ENCODE measurements at places on chromosomes 6 and 20.
A peak's percentile ranks its signal among the peaks of the same experiment; 100 is the strongest.

- DNase-seq: no peak
Measured at GRCh38 chr20:48607544-48607865, 220.3 kb downstream of the PREX1 start.

GRCh38 chr20:25858495-25859425, 162.1 kb upstream of the ZNF337 start:
- DNase-seq: no peak

DNA sequence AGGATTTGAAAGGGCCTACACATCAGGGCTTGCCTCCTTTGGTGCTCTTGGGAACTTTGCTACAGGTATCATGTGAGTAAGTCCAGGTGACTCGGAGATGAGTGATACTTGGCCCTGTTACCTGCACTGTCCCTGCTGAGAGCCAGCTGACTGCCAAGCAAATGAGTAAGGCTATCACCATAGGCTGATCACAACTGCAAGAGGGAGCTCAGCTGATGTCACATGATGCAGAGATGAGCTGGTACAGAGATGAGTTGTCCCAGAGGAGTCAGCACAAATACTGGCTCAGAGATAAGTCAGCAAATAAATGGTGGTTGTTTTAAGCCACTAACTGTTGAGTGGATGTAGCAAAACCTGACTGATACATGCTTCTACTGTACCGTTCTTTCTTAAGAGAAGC, 41.4 kb downstream of the LAMP5 start:
- no peak for DNase-seq

DNA sequence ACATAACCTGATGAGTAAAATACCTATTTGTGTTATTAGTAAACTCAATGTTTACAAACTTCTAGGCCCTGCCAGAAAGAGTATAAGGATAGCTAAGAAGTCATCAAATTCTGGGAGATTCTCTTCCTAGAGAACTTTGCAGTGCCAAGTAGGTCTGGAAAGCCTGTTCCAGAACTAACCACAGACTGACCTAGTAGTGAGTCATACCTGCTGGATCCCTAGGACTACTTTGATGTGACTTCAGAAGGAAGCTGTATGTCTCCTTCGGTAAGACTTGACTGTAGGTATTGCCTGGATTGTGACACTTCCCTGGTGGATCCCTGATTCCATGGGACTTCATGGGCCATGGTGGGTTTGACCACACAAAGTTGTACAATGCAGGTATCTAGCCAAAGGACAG, 131.7 kb downstream of the DNAH8 start:
- no peak for DNase-seq

GRCh38 chr20:63404129-63405085, 43.3 kb upstream of the CHRNA4 start:
- no peak for DNase-seq

- DNase-seq: no peak
Measured at GRCh38 chr6:160156842-160157241, 35.2 kb downstream of the SLC22A1 start.

- DNase-seq: no peak
Measured at GRCh38 chr6:75188221-75188925, 17.5 kb downstream of the COL12A1 start.

- no peak for DNase-seq
Measured at GRCh38 chr6:163338671-163339405, 75.7 kb upstream of the QKI start.

- no peak for DNase-seq
Measured at GRCh38 chr6:147138835-147139234, 65.4 kb upstream of the STXBP5 start.

- no peak for DNase-seq
Measured at GRCh38 chr6:98764373-98764911, 69.9 kb upstream of the POU3F2 start.

DNA sequence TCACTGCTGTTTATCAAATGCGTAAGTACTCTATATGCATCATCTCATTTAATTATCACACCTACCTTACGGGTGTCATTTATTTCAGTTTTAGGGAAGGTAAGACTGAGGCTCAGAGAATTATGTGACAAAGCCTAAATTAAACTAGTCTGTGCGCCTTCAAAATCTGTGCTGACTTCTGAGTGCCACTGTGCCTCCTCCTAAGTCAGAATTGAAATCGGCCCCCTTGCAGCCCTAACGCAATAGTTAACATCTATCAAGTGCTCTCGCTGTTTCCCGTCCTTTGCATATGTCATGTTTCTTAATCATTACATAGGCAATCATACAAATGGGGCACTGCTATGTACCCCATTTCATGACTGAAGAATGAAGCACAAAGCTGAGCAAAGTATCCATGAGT, 79.0 kb upstream of the PDE10A start:
- DNase-seq: no peak

- DNase-seq: no peak
Measured at GRCh38 chr6:83536647-83537589, 24.6 kb downstream of the PRSS35 start.

DNA sequence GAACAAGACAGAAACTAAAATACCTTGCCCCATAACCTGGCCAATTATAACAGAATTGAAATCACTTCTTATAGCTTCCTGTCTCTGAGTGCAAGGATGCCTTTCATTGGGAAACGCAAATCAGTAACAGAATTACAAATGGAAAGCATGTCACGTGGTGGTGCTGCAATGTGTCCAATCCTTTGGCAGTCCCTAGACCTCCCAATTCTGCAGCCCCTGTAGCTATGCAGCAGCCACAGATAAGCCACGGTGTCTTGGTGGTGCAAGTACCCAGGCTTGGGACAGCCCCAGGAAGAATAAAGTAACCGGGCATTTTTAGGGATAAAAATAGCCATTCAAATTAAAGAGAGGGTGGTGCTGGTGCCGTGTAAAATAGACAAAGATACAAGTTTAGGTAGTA, 134.6 kb upstream of the CCN2 start:
- DNase-seq: no peak

GRCh38 chr20:4846821-4847220, 125.1 kb downstream of the PRND start:
- no peak for DNase-seq

GRCh38 chr6:136235233-136235564, 14.9 kb downstream of the MTFR2 start:
- DNase-seq: no peak

- no peak for DNase-seq
Measured at GRCh38 chr20:51579137-51579536, 36.6 kb upstream of the NFATC2 start.

DNA sequence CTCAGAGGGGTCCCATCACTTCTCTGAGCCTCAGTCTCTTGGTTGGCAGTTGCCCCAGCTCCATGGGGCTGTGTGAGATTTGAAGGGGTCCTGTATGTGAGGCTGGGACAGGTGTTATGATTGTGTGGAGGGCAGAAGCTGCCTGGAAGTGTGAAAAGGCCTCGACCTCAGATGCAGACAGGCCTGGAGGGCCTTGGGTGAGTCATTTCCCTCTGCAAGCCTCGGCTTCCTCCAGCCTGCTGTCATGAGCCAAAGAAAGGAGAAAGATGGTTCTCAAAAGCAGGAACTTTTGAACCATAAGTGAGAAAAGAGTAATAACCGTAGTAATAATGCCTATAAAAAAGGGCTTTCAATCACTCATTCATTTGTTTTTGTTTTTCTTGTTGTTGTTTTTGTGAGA, 37.5 kb downstream of the SNAI1 start:
- DNase-seq: no peak

- DNase-seq: no peak
Measured at GRCh38 chr20:16209951-16210361, 363.3 kb downstream of the KIF16B start.

GRCh38 chr6:47377971-47378370, 68.3 kb upstream of the TNFRSF21 start:
- no peak for DNase-seq

DNA sequence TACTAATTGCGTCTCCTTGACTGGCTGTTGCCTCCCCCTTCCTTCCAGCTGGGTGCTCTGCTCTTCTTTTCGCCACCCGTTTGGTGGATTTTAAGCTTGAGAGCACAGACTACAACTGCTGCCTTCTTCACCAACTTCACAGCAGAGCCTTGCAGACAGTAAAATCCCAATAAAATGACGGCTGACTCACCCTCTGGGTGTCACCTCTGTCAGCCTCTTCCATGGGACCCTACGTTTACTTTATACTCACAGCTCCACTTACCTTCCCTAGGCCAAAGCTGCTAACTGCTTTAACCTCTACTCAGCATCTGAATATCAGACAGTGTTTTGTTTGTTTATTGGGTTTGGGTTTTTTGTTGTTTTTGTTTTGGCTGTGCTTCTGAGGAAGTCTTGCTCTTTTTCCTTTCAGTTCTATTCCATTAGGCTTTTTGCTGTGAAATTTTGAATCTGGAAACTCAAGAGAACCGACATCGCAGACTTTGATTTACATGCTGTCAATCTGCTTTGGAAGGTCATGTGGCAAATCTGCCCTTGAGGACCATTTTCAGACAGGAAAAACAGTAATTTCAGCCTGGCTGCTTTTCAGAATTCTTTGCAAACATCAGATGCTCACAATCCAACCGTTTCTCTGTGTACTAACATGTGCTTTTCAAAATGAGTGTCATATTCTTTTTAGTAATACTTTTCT, 2.4 kb downstream of the AGPAT4 start:
- no peak for DNase-seq

DNA sequence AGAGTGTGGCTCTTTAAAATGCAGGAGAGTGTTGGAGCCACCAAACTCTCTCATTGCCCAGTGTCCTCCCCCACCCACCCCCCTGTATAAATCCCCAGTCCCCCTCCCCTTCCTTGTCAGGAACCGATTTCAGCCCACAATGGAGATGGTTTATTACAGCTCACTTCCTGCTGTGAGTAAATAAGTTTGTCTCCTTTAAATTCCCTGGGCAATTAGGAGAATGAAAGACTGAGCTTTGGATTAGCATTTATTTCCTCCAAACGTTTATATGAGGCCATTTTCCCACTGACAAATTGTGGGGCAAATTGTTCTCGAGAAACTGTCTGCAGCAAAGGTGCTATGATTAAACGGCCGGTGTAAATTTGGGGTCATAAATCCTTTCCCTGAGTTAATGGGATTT, 128.8 kb downstream of the DHX35 start:
- DNase-seq: no peak

GRCh38 chr6:152301765-152302568, 335.2 kb downstream of the SYNE1 start:
- peak; percentile 88 for DNase-seq

- DNase-seq: peak; percentile 70
Measured at GRCh38 chr6:27865850-27866356, 46.3 kb downstream of the OR2B2 start.

- no peak for DNase-seq
Measured at GRCh38 chr20:10586296-10586695, 87.5 kb downstream of the JAG1 start.

- DNase-seq: no peak
Measured at GRCh38 chr6:46653439-46654195, 842 bp downstream of the SLC25A27 start.

DNA sequence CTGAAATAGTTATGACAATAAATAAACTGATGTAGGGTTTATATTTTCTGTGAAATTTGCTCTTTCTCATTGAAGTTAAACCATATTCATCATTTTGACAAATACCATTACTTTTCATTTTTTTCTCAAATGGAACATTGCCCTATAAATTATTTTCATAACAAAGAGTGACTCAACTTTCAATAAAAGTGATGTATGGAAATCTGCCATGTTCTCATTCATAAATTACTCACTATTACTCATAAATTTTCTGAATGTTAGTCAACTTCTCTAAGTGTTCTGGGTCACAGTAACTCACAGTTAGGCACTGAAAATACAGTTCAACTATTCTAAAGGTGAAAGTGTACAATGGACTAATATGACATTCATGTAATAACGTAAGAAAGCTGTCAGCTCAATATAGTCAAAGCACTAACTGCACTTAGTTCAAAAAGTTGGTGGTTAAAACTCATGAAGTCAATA, 19.0 kb upstream of the STX11 start:
- no peak for DNase-seq

DNA sequence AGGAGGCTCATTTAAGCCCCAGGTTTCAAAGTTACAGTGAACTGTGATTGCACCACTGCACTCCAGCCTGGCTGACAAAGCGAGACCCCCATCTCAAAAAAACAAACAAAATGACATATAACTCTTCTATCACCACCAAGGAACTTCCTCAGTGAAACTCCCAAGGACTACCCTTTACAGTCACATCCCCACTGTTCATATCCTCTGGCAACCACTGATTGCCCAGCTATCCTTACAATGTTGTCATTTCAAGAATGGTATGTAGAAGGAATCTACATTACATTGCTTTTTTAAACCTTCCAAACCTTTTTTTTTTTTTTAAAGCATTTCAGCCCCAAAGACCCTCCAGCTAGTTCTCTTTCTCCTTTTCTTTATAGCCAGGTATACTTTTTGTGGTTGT, 123.1 kb upstream of the CARMIL1 start:
- DNase-seq: no peak

DNA sequence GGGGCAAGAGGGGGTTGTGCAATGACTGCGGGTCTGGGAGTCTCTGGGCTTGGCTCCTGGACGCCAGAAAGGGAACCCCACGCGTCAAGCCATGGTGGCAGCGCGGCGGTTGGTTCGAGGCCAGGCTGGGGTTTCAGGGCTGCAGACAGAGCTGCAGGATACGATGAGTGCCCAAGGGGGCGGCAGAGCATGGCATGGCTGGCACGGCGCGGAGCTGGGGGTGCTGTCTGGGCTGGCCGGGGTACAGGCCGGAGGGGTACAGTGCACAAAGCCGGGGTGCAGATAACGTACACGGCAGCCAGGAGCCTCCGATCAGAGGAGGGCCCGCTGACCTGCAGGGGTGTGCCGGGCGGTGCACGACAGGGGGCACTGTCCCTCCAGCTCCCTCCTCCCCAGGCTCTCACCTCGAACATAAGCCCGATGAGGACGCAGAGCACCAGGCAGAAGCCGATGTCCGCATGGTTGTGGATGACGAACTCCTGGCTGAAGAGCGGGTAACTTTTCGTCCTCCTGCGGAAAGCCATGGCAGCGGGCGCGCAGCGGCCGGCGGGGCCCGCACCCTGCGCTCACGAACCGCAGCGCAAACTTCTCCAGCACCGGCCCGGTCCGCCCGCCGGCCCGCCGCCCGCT, 353 bp downstream of the TRAM2 start:
- DNase-seq: peak; percentile 69

- DNase-seq: no peak
Measured at GRCh38 chr6:28871335-28872156, 52.2 kb downstream of the TRIM27 start.

DNA sequence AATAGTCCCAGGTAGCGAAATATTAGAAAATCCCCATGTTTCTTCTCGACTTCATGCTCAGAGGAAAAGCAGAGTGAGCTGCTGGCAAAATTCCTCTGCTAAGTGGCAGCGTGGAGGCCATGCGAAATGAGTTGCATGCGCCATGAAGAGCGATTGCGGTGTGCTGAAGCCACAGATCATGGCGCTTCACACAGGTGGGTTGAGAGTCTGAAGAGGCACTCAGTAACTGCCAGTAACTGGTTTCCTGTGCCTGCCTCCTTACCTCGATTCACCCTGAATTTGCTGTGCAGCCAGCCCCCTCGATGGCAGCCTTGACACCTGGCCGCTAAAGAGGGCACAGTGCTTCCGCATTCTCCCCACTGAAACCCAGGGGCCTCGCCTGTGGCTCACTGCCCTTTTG, 301.5 kb downstream of the NRN1 start:
- no peak for DNase-seq

- DNase-seq: no peak
Measured at GRCh38 chr6:16496991-16497801, 258.8 kb downstream of the GMPR start.

All from stimulated activated CD4-positive, alpha-beta T cell treated with anti-CD3 and anti-CD28 coated beads, Interleukin-2, amount 100 ng/mL, for 24 hours (primary cell).